ENCODE measurements at places on chromosomes 5 and 9. TPM values are rescaled to one million over a fixed set of nuclear protein-coding genes. Genes with fewer than 3 reads are reported as not detected.

QRFP gene
- not detected for total RNA-seq

NUTM2G gene
- total RNA-seq, result not detected

ISOC1 gene
- 21.0 TPM for total RNA-seq

MARCOL gene
- not detected for total RNA-seq

PCDHB3 gene
- total RNA-seq, result 8.0 TPM

CER1 gene
- total RNA-seq, result not detected

PALM2AKAP2 gene
- total RNA-seq, result 3.7 TPM

ADCY2 gene
- total RNA-seq, result not detected

TMC1 gene
- not detected for total RNA-seq

ESM1 gene
- 1.1 TPM for total RNA-seq

LHX6 gene
- 0.05 TPM for total RNA-seq

TPRN gene
- 4.5 TPM for total RNA-seq

GBGT1 gene
- total RNA-seq, result 0.05 TPM

CENPK gene
- total RNA-seq, result 18.5 TPM

SPINK13 gene
- not detected for total RNA-seq

ACOT12 gene
- total RNA-seq, result not detected

PHYHD1 gene
- not detected for total RNA-seq

TXNDC8 gene
- not detected for total RNA-seq

OR1Q1 gene
- total RNA-seq, result not detected

FBP2 gene
- total RNA-seq, result not detected

ORM2 gene
- total RNA-seq, result not detected

CATSPER3 gene
- total RNA-seq, result not detected

BBLN gene
- total RNA-seq, result 427 TPM

UAP1L1 gene
- total RNA-seq, result 12.9 TPM

C5orf58 gene
- total RNA-seq, result not detected

BAAT gene
- total RNA-seq, result not detected

BTNL3 gene
- not detected for total RNA-seq

PCDHGC5 gene
- 2.0 TPM for total RNA-seq

NIPAL4 gene
- 0.44 TPM for total RNA-seq

PCDHAC2 gene
- 0.17 TPM for total RNA-seq

IRGM gene
- total RNA-seq, result not detected

Data from M059J (cell line).